NCI-H526 treated with DMSO at 0.1 percent for 48 hours (cell line): ENCODE measurements at places on chromosomes 7 and 10.
A peak's percentile ranks its signal among the peaks of the same experiment; 100 is the strongest.

- DNase-seq = peak; percentile 86
Measured at GRCh38 chr7:77679608-77680007, 16.7 kb upstream of the RSBN1L start.

DNA sequence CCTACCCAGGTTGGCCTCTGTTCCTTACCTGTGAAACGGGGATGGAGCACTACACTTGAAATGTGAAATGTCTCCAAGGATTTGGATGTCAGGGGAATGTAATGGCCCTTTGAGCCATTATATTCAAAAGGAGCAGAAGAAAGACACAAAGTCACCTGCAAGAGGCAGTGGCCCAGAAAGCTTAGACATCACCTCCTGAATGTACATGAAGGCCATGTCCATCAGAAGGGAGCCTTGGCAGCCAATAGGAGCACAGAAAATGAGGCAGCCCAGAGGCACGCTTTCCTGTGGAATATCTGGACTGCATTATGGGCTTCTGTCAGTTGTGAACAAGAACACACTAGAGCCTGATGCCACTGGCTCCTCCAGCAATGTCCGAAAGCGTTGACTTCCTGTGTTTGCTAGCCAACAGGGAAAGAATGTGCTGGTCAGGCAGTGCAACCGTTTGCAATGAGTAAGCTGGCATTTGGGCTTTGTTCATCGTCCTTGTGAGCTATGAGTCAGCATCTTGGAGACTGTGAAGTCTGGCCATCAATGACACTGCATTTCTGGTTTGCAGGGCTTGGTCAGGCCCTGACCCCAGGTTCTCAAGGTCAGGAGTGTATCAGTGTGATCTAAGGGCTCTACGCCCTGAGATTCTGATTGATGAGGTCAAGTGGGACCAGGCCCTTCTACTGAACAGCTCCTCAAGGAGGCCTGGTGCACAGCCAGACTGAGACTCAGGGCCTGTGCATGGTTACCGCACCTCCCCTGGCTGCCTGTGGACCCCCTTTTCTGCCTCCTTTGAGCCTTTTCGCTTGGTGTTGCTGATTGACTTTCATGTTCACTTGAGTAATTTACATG lies 222.4 kb downstream of the RPS24 start:
- DNase-seq = no peak

DNA sequence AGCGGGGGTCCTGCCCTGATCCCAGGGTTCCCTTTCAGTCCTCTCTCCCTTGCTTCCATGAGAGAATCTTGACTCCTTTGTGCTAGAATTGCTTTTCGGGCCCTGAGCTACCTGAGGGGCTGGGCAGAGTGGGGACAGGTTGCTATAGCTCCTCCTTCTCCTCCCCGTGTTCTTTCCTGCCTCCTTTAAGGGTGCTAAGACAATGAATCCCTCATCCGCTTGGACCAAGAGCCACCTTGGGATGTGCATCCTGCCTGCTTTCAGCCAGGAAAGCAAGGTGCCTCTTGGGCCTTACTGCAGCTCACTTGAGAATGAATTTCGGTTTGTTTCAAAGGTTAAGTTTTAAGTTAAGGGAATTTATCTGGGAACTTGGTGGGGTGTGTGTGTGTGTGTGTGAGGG lies 53.6 kb downstream of the ADRA2A start:
- DNase-seq = no peak

DNA sequence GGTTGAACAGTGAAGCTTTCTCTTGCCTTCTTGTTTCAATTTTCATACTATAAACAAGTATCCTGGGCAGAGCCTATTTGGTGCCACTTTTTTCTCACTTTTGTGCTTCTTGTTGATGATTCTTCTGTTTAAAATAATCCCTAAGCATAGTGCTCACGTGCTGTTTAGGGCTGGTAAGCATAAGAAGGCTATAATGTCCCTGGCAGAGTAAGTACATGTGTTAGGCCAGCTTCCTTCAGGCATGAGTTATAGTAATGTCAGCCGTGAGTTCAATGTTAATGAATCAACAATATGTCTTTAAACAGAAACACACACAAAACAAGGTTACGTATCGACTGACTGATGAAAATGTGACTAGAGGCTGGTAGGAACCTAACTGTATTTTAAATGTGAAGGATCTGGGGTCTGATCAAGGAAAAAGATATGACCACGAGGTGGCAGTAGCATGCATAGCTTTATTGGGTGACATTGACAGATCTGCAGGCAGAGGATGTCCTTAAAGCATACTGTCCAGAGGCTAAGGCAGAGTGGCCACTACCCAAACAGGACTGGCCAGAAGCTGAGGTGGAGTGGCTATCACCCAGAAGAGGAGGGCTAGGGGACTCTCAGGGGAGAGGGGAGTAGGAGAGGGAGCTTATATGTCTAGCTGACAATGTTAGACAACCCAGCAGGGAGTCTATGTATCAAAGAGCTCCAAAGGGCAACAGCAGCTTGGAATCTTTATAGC lies 113.7 kb downstream of the BRAF start:
- DNase-seq = peak; percentile 71

DNA sequence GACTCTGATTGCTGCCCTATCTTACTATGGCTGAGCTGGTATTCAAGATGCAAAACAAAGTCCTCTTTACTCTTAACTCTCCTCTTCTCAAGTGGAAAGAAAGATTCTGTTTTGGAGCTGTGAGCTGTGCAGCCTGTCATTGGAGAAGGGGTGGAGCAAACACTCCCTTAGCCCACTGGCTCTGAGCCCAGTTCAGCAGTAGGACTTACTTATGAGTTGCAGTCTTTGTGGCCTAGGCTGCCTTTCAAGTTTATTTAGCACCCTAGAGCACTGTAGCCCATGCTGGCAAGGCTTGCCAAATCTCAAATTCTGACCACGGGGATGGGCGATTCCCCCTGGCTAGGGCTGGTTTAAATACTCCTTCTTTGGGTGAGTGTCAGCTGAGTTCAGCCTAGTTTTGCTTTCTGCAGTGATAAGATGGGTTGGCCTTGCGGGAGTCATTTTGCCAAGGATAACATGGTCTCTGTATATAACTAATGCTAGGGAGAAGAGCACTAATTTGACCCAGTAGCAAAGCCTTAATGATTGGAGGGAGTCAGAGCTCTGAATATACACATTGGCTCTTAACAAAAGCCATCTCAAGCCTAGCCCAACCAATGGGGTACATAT lies 110.2 kb downstream of the MYO3A start:
- no peak for DNase-seq

GRCh38 chr7:119959811-119960210 lies 313.2 kb upstream of the KCND2 start:
- no peak for DNase-seq

DNA sequence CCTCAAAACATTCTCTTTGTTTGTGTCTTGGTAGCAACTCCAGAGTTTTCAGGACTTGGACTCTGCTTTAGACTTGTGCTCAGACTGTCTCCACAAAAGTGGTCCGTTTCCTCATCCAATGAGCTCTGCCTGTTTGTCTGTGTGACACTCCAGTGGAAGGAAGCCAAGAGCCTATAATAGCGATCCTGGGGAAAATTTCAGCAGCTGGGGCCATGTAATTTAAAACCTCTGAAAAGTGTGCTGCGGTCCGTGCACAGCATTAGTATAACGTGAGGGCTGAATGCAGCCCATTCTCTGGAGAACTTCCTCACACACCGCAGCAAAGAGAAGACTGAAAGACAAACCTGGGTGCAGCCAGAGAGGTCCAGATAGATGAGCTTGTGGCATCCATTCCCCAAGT lies at the start of gene LRRC17:
LRRC17 (plus strand) TSS at position 259 of the 400 bp plus-strand sequence. CDS start 20,914 bp downstream, outside the sequence.
- peak; percentile 82 for DNase-seq

- DNase-seq = no peak
Measured at GRCh38 chr7:108596560-108596959, 26.9 kb downstream of the DNAJB9 start.

- no peak for DNase-seq
Measured at GRCh38 chr10:71494980-71495381, 98.3 kb downstream of the CDH23 start.

DNA sequence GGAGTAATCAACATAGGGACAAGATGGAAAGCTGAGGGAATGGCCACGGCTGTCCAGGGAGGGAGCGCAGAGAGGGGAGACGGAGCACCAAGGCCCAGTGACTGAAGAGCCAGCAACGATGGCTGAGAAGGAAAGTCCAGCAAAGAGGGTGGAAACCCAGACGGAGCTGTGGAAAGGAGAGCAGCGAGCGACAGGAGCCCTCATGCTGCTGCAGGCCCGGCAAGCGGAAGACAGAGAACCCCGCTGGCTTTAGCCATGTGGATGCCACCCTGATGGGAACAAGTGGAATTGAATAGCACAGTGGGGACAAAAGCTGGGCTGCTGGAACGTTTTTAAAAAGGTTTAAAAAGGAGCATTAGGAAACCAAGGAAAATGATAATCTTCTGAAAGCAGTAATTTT lies 82.9 kb upstream of the DDC start:
- no peak for DNase-seq

DNA sequence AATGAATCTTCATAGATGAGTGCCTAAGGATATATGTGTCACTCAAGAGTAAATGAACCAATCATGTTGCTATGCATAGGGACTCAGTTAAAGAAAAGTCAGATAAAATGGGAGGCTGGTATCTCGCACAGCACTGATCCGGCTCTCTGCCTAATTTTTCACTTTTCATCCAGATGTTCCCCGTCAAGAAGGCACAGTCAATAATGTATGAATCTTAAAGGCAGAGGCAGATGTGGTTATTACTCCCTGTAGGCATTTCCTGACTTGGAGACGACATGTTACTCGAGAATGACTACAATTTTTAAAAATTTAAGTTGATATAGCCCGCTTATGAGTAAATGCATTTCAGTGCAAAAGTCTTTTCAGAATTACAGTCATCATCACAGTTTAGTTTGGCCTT lies 113.6 kb downstream of the TBXAS1 start:
- DNase-seq = no peak

DNA sequence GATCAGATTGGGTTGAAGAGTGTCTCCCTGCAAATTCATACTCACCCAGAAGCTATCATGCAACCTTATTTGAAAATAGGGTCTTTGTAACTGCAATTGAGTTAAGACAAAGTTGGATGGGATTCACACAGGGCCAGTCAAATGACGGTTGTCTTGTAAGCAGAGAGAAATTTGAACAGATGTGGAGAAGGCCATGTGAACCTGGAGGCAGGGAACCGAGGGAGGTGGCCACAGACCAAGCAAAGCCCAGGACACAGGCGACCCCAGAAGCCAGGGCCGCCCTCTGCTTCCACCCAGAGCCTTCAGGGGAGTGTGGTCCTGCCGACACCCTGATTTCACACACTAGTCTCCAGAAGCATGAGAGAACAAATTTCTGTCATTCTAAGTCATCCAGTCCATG lies 140.8 kb downstream of the SFMBT2 start:
- DNase-seq = no peak

DNA sequence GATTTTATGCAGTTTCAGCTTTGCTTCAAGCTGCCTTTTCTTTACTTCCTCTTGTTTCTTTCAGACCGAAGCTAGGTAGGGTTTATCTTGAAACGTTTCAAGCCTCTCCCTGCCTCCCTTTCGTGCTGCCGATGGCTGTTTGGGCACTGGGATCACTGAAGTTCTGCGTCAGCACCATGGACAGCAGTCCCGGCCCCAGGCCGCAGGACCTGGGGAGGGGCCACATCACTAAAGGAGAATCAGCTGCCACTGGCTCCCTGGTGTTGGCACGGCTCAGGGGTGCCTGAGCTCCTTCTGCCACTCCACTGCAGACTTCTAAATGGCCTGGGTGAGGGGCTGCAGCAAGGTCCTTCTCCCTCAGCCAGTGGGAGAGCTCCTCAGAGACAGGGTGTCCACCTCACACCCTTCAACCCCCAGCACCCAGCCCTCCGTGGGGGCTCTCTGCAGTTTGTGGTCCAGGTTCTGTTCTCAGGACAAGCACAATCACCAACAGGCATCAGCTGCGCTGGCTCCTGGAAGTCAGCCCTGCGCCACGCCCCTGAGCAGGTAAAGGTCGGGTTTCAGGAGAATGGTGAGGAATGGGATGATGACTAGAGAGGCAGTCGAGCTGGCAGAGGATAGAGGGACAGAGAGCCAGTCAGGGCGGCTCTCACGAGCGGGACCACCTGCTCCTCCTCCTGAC lies 387.2 kb downstream of the TCERG1L start:
- no peak for DNase-seq

- peak; percentile 38 for DNase-seq
Measured at GRCh38 chr7:130899638-130900401, 165.8 kb upstream of the KLF14 start.

DNA sequence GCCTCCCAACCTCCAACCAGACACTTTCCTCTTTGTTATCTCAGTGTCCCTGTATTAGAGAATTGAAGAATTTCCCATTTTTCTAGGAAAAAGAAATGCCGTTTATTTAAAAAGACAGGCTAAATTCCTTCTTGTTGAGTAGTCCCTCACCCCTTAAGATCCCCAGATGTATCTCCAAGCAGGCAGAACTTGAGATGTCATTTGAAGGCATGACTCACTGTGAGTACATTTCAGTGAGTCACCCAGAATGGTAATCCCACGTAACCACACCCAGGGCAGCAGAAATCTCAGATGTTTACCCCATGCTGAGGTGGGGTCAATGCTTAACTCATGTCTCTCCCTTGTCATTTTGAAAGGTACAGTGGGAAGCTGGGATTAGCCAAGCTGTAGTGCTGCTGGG lies 4.4 kb downstream of the ZNF655 start:
- DNase-seq = no peak

GRCh38 chr10:70740406-70741288 lies 44.5 kb downstream of the TBATA start:
- DNase-seq = no peak

DNA sequence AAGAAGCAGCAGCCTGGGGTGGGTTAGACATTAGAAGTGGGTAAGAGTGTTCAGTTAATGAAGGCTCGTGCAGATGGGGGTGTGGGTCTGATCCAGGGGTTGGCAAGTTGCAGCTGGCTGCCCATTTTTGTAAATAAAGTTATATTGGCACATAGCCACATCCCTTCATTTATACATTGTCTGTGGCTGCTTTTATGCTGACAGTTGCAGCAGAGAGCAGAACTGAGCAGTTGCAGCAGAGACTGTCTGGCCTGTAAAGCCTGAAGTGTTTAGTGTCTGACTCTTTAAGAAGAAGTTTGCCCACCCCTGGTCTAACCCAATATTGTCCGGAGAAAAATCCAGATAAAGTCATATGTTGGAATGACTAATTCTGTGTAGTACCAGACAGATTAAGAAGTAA lies 38.1 kb downstream of the GLRX3 start:
- DNase-seq = no peak

DNA sequence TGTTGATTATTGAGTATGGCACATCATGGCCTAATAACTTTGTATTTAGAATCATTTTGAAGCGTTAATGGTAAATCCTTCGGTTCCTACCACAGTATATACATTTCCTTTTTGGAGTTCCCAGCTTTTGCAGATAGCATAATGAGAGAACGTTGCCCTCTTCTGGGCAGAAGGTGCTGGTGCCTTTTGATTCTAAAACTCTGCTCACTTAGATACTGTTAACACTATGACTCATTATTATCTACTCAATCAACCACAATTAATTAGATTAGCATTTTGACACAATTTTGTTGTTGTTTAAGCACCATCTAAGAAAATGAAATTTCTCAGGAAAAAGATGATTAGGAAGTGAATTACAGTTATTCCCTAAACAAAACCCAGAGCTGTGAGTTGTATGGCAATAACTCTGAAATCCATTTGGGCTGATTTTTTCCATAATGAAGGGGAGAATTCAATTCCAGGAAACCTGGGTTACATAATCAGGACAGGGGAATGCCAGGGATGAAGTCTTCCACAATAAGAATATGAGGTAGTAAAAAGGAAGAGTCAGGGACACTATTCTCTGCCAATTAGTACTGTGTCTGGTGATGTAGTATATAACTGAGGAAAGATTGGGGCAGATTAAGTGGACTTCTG lies 11.5 kb upstream of the DLD start:
- DNase-seq = peak; percentile 68
